Stimulated activated CD4-positive, alpha-beta T cell treated with anti-CD3 and anti-CD28 coated beads, Interleukin-1b, Interleukin-23, amount 100 ng/mL, for 24 hours (primary cell): ENCODE measurements at places on chromosomes 5 and 9.

DNA sequence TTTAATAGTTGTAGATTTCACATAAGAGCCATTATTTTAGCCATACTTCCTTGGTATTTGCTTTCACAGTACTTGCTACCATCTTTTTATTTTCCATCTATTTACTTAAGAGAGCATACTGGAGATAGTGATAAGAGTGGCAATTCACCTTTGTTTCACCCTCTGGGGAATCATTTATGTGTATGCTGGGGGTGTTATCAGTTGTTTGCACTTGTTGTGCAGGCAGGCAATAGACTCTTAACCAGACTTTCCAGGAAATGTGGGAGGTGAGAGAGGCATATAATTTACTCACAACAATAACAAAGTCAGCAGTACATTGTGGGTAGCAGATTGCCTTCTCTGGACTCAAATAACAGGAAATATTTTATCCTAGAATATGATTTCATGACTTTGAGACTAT, 1018.3 kb downstream of the CDH12 start:
- DNase-seq = no peak

GRCh38 chr9:89408628-89409101, 89.2 kb downstream of the SEMA4D start:
- no peak for DNase-seq

DNA sequence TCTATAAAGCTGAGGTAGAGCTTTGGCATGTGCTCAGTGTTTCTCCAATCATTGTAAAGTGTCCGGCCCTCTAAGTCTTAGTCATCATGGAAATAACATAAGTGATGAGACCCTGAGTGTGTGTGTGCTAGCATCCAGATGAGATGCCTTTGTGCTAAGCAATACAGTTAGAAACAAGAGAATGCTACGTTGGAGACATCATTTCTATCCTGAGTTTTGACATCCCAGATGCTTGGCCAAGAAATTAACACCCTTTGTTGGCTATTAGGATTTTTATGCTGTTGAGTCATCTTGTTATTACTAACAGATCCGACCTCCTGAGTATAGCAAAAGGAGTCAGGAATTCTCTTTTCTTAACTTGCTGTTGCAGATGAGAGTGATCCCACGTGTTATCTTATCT, 508.0 kb downstream of the GADD45G start:
- DNase-seq = no peak

DNA sequence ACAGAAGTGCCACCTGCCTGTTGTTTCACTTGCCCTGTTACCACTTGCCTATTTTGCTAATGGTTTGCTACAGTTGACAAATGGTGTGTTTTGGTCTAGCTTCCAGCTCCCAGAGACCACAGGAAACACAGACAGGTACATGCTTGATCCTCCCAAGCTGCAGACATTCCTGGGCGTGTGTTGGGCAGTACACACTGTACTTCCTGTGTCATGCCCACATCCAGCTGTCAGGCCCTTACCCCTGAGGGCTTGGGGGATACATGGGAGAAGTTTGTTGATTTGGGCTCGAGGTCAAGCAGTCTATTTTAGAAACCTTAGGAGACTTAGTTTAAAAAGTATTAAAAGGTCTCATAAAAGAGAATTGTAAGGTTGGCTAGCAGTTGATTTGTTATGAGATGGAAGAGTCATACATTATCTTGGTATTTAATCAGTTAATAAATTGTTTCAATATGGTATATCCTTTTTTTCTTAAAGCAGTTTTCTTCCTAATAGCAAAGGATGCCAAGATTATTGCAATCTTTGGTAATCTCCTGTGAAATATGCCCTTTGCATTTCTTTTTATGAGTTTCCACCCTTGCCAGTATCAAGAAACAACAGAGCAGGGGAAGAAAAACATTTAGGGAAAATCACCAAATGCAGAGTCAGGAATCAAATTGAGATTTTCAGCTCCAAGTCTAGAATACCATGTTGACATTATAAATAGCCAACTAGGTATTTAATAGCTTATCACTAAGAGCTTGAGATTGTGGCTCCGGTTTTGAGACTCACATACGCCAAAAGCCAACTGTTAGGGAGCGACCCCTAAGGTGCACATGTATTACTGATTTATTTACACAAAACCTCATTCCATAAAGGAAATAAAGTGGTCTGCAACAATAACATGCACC, 52.3 kb upstream of the CD180 start:
- no peak for DNase-seq

GRCh38 chr5:72006361-72006760, 100.9 kb upstream of the MAP1B start:
- no peak for DNase-seq

- no peak for DNase-seq
These were observed 503.3 kb upstream of the GRIA1 start for GRCh38 chr5:152987131-152987530.

GRCh38 chr5:169299663-169300467, 1.1 kb downstream of the SLIT3 start:
- no peak for DNase-seq

DNA sequence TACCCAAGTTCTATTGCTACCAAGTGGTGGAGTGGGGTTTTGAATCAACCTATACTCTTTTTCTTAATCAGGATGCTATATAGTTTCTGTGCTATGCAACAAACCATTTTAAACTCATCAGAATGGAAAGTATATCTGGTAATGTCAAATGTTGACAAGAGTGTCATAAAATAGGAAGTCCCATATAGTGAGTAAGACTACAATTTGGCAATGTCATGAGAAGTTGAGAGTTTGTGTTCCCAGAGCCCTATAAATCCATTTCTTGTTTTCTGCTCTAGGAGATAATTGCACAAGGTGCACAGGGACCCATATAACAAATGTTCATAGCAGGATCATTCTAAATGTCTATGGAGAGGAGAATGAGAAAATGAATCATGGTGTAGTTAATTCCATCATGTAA, 109.8 kb upstream of the TXNDC8 start:
- DNase-seq = no peak

GRCh38 chr5:36252722-36253365, 11.1 kb upstream of the NADK2 start:
- DNase-seq = no peak

GRCh38 chr5:127243011-127243410, 47.6 kb upstream of the MEGF10 start:
- no peak for DNase-seq

GRCh38 chr9:113992994-113993393, 85.1 kb downstream of the AMBP start:
- no peak for DNase-seq

DNA sequence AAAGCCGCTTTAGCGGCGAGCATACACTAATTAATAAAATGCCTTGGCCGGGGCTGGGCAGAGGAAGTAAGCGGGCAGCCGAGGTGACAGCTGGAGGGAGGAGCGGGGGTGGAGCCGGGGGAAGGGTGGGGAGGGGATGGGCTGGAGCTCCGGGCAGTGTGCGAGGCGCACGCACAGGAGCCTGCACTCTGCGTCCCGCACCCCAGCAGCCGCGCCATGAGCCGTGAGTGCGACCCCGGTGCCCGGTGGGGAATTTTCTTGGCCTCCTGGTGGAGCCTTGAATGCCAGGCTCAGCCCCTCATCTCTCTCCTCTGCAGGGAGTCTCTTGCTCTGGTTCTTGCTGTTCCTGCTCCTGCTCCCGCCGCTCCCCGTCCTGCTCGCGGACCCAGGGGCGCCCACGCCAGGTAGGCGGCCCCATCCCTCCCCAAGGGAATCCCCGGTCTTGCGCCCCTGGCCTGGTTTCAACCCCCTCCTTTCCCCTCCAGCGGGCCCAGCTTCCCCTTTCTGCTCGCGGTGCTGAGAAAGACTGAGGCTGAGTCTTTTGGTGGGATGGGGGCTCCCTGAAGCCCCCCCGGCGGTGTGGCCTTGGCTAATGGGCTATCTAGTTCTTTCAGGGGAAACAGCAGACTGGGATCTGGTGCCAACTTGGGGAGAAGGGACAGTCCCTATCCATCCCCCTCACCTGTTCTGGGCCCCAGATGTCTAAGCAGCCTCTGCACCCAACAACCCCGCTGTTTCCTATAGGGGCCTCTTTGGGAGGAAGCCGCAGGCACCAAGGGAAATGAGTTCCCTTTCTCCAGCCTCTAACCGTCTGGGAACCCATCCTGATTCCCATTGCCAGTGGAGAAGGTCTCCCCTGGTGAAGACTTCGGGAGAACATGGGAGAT, at the start of gene PTGS1:
PTGS1 (plus strand) TSS at position 156 of the 887 bp plus-strand sequence; CDS start at position 217, 61 bp downstream.
- no peak for DNase-seq

DNA sequence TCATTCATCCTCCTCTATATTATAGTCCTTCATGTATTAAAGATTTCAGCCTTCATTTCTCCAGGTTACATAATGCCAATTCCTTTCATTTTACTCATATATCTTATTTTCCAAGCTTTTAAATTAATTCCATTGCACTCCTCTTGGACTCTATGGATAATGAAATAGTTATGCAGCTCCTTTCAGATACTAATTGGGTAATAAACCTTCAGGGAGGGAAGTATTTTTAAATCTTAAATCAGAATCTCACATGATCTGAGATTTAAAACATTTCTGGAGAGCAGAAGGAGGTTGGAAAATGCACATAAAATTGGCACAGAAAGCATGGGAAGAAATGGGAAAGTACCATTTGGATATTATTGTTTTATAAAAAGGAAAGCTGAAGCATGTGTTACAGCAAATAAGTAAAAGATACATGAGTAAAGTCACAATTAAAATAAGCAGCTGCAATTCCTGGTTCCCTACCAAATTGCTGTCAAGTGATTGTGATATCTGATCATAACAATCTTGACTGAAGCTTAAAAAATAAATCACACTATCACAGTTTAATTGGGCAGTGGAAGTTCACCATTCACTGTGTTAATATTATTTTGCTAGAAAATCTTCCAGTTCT, 257.9 kb upstream of the NREP start:
- no peak for DNase-seq

DNA sequence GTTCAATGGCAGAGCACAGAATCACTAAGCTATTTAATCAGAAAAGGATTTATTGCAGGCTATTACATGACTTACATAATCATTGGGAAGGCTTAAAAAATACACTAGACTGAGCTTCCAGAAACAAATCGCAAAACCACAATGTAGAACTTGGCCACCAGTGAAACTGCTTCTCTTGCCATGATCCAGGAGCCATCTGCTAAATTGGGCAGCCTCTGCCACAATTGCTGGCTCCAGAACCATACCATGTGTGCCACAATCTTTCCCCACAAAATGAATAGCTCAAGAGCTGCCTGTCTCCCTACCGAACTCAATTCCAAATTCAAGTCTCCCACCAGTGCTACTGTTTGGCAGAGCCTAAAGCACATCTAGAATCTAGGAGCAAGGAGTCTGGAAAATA, 9.8 kb upstream of the ERAP1 start:
- DNase-seq = no peak

GRCh38 chr9:106798016-106798799, 64.8 kb upstream of the ZNF462 start:
- DNase-seq = no peak

- DNase-seq = no peak
These were observed 474.5 kb downstream of the ZSWIM6 start for GRCh38 chr5:61806491-61807020.

DNA sequence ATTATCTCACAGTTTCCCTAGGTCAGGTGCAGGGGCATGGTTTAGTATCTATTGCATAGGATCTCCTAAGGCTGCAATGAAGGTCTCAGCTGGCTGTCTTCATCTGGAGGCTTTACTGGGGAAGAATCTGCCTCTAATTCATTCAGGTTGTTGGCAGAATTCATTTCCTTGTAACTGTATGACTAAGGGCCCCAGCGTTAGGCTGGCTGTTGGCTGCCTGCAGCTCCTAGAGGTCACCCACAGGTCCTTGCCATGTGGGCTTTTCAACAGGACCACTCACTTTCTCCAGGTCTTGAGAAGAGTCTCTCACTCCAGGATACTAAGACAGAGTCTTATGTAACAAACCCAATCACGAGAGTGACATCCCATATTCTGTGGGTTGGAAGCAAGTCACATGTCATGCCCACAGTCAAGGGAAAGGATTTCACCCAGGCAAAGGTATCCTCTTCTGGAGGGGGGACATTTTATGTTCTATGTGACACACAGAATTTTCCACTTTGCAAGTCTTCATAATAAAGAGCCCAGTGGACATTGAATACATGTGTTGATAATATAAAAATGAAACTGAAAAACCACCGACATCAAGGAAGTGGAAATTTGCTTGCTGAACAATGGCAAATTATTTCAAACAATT, 38.2 kb downstream of the HMHB1 start:
- DNase-seq = no peak

DNA sequence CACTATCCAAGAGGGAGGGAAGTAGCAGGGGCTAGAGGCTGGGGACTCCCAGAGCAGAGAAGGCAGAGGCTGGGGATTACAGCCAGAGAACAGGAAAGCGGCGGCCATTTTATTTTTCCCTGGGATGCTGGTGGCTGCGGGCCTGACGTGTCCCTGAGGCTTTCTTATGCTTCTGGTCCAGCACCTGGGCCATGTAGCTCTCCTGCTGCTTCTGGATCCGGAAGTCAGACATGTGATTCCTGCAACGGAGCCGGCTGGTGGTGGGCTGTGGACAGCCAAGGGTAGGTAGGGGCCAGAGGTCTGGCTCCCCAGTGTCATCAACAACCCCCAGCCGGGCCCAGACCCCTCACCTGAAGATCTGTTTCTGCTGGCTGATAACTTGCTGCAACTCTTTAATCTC, 1.8 kb upstream of the PROB1 start:
- DNase-seq = no peak

DNA sequence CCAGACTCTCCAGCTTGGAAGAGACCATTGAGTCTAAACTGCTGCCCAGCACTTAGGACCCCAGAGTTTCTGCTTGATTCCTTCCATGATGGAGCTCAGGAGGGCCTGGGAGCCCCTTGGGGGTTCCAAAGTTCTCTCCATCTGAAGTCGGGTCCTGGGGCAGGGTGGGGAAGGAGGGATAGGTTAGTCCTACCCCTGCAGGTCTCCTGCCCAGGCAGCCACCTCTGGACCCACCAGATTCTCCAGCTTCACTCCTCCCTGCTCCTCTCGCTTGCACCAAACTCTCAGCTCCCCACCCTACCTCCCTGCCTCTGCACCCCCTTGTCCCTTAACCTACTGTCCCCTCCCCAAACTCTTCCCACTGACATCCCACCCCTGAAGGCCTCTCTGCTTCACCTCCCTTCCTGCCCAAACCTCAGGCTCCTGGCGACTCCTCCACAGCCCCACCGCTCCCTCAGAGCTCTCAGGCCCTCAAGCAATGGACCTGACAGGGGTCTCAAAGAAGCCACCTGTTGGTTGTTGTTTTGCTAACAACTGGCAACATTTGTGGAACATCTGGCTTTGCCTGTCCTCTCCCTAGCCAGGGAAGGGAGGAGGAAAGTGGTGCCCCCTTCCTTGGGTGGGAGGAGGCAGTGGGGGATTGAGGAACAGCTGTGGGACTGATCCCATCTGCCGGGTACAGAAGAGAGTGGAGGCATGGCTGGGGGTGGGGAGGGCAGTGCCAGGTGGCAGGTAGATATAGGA, 137.5 kb downstream of the RGS3 start:
- DNase-seq = no peak

DNA sequence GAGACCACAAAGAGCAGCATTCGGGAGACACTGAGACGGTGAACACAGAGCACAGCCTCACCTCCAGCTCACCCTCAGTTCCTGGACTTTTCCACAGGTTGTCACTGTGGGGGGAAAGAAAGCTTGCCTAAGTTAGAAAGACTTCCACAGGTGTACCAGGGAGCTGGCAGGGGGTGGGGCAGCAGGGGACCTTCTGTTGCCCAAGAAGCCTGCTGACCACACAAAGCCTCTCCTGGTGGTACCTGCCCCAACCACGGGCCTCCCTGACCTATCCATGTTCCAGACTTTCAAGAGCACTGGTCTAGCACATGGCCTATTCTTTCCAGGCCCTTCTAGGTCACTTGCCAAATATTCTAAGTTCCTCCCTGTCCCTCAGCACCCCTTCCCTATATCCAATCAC, 550.8 kb downstream of the BNC2 start:
- DNase-seq = no peak
